Fibroblast of skin of right biceps (primary cell): ENCODE measurements at places on chromosomes 6 and 20.

- DNase-seq = peak; percentile 94
These were observed 15.7 kb downstream of the NRSN2 start for GRCh38 chr20:362271-363254.

GRCh38 chr6:80464901-80465300 lies 358.4 kb downstream of the BCKDHB start:
- no peak for DNase-seq

GRCh38 chr6:905556-905955 lies 212.6 kb upstream of the EXOC2 start:
- no peak for DNase-seq

DNA sequence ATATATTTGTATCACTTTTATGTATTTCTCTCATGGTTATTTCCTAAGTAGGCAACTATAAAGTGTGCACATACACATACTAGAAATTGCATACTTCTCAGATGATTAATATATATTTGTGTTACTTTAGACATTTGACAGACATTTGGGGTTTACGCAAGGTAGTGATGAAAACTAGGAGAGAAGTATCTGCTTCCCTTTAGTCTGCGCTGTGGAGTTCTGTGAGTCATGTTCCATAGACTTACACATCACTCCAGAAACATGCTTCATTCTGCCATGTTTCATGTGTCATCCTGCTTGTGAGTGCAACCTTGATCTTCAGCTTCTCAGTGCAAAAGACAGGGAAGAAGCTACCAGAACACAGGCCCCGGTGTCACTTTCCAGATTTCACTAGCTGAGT lies 200.7 kb upstream of the BMP2 start:
- DNase-seq = peak; percentile 95

- no peak for DNase-seq
These were observed 185.4 kb downstream of the ZFAND3 start for GRCh38 chr6:38004908-38005307.

DNA sequence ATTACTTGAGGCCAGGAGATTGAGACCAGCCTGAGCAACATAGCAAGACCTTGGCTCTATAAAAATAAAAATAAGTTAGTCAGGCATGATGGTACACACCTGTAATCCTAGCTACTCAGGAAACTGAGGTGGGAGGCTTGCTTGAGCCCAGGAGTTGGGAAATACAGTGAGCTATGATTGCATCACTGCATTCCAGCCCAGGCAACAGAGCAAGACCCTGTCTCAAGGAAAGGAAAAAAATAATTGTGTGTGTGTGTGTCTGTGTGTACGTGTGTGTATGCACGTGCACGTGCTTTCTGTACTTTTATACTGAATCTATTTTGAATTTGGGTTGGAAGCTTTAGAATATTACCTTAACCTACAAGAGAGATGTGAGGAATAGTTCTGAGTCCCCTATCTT lies 58.9 kb downstream of the KIZ start:
- DNase-seq = peak; percentile 54

DNA sequence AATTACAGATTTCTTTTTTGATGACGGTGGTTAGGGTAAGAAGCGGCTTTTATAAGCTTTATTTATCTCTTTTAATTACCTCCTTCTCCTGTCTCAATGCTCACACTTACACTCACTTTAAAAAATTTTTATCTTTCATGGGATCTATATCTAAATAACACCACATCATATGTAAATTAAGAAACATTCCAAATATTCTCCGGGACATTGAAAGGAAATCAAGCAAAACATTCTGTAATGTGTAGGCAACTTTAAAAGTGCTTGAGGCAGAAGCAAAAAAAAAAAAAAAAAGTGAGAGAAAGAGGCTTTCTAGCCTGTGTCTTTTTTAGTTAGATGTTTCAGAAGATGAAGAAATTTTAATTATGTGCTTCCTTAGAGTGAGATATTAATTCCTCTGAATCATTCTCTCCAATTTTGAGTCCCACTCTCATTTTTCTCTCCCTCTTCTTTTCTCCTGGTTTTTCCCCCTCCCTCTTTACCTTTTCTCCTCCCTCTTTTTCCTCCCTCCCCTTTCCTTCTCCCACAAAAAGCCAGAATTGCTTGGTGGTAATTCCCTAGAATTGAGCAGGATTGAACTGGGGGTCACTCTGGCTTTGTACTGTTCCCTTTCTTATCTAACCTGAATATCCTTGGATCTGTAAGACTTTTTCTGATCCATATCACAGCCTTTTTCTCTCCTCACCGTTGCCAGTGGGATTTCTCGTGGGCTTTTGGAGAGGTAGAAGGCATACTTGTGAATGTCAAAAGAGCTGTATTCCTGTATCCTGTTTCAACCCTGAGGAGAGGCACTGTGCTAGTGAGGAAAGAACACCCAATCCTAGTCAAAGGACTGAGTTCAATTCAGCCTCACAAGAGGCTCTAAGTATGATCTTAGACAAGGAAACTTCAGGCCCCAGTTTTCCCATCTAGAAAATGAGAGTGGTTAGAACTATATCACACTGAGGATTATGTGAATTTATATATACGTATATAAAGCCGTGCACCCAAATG lies 30.4 kb downstream of the KCNQ5 start:
- peak; percentile 9 for DNase-seq

GRCh38 chr6:96939007-96939805 lies 14.7 kb downstream of the KLHL32 start:
- peak; percentile 70 for DNase-seq

DNA sequence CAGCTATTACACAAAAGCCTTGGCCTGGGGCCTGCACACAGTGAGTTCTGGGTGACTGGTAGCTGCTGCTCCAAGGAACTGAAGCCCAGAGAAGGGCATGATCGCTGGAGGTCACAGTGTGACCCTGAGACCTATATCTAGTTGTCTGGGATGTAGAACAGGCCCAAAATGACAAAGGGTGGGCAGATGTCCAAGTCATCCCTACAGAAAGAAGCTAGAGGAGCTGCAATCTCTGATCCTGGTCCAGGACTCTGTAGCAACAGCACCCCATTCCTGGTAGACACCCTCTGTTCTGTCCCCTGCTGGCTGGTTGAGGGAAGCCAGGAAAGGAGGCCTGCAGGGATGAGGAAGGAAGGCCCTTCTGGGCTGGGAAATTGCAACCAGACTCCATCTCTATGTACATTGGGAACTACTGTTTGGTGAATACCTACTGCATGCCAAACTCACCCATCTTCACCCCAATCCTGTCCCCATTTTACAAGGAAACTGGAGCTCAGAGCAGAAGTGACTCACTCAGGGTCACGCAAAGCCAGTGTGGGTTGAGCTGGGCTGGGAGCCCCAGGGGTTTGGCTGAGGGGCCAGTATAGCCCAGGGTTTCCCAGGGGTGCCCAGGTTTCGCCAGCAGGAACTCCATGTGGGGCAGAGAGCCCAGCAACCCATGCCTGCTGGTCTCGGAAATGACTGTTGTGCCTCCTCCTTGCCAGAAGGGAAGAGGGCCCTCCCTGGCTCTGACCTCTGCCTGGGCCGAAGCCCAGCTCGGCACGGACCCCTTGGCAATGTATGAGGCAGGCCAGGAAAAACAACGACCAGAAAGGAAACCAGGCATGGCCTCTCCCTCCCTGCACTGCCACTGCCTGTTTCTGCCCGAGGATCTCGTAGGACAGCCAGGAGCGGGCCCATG lies 44.9 kb upstream of the TLDC2 start:
- no peak for DNase-seq

- DNase-seq = no peak
These were observed 36.8 kb upstream of the CLIC5 start for GRCh38 chr6:46052479-46052878.

DNA sequence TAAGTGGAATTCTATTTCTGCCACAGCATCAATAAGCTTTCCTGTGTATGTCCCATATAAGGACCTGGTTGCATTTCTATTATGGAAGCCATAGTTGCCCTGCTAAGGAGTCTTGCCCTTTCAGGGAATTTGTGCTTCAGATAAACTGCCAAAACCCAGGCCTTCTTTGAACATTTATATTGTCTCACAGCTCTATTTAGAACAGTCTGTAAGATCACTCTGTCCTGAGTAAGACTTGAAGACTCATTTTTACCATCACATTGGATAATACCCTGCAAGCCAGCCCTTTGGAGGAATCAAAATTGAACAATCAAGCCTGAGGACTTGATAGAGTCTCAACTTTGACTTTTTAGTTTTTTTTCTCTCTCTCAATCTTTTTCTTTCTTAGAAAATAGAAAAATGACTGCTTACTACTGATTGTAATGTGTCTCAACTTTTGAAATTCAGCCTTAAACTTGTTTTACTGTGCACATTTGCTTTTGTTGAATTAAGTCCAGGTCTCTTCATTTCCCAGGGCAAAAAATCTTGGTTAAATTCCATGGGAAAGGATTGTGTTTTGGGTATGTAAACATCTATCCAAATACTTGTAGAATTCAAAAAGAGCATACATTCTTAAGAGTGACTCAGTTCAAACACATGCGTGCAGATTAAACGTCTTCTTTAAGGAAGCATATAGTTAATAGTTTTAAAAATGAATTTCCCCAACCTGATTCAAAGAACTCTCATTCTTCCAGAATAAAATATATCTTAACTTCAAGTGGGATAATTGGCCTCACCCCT lies 91.2 kb downstream of the PLCB1 start:
- peak; percentile 94 for DNase-seq

DNA sequence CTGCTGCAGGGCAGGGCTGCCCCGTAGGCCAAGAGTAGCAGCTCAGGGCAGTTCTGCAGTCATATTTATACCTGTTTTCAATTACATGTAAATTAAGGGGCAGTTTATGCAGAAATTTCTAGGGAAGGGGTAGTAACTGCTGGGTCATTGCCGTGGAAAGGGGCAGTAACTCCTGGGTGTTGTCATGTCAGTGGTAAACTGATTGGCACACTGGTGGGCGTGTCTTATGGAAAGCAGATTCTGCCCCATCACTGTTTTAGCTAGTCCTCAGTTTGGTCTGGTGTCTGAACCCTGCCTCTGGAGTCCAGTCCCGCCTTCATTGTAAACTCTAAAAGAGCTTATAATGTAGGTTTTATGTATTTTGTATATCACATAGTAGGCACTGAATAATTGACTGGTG lies 22.1 kb downstream of the MAP3K4 start:
- no peak for DNase-seq

DNA sequence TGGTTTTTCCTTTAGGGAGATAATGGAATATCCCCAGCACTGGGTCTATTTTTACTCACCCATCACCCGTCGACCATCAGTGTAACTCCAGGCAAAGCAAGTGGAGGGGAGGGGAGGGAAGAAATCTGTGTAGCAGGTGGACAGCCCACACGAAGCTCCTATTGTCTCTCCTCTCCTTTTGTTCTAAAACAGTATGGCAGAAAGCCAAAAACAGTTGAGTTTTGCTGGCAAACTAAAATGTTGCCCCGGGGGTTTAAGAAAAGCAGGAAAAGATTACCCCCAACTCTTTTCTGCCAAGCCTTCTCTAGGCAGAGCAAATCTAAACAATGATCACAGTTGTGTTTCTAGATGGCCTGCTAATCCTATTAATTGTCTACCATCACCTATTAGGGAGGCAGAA lies 89.7 kb downstream of the PREP start:
- DNase-seq = no peak
